H9 (cell line): ENCODE measurements at places on chromosomes 13 and 19. TPM values are rescaled to one million over a fixed set of nuclear protein-coding genes. Genes with fewer than 3 reads are reported as not detected.

- no peak for DNase-seq
- no peaks in the 10 kb centered on the region for H3K36me3 ChIP-seq
- H3K27ac ChIP-seq: no peak overlapping the region
- H3K27me3 ChIP-seq: no peaks in the 10 kb centered on the region
Measured at GRCh38 chr13:109148243-109148642, 518.8 kb downstream of the MYO16 start.

The PLPP2 gene
- 143 and 152 TPM in 2 replicates for total RNA-seq

- DNase-seq: no peak
- H3K27me3 ChIP-seq: no peaks in the 10 kb centered on the region
- H3K4me1 ChIP-seq: no peaks in the 10 kb centered on the region
- H3K4me3 ChIP-seq: no peak overlapping the region
Measured at GRCh38 chr13:50512474-50513299, 330.8 kb downstream of the DLEU7 start.

The ZNF66 gene
- 32.9 and 34.0 TPM in 2 replicates for total RNA-seq

DNA sequence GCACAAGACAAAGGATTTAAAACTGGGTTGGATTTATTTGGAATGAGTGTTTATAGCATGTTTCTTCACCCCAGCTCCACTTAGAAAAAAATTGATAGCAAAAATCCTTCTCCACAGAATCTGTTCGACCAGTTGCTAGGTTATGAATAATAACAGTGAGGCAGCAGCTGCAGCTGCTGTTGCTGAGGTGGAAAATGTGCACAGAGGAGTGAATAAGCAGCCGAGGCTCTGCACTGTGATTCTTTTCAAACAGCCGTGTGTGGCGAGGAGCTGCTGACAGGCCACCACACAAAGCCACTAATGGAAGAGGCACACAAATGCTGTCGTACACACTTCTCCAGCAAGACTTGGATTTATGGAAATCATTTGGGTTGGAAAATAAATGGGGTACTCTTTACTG is 6.4 kb upstream of the RASL11A start:
- H3K27ac ChIP-seq: no peak overlapping the region
- peaks cover 8% of the 10 kb centered on the region for H3K36me3 ChIP-seq
- H3K27me3 ChIP-seq: no peaks in the 10 kb centered on the region
- no peak overlapping the region for H3K4me3 ChIP-seq
- no peak for DNase-seq

The SIGLEC9 gene
- not detected in 2 replicates for total RNA-seq

DNA sequence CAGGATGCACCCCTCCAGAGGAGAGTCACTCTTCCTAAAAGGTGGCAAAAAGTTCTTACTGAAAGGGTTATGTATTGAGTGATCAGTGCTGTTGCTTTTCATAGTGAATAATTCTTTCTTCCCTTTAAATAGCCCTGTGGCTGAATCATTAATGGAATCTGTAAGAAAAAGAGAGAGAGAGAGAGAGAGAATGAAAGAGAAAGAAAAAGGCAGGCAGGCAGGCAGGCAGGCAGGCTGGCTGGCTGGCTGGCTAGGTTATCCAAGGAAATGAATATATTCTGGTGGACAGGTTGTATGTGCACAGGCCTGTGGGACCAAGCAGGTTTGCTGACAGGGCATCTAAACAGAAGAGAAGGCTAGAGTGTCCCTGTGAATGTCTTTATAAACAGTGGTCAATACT is 100.5 kb downstream of the DLEU7 start:
- H3K27me3 ChIP-seq: no peaks in the 10 kb centered on the region
- no peak for DNase-seq
- no peak overlapping the region for H3K27ac ChIP-seq
- H3K4me1 ChIP-seq: no peaks in the 10 kb centered on the region
- H3K36me3 ChIP-seq: no peaks in the 10 kb centered on the region

The GPR18 gene
- not detected in 2 replicates for total RNA-seq

- H3K4me1 ChIP-seq: no peaks in the 10 kb centered on the region; the same call in 1 of the 2 replicates
- no peak for DNase-seq
- H3K27ac ChIP-seq: no peak overlapping the region
- H3K36me3 ChIP-seq: no peaks in the 10 kb centered on the region
- peak overlapping the region; percentile 74 for H3K4me3 ChIP-seq
Measured at GRCh38 chr19:3094601-3095440, 659 bp downstream of the GNA11 start.

The HSPBP1 gene
- total RNA-seq: 47.4 and 50.7 TPM in 2 replicates

The RAB3A gene
- total RNA-seq: 6.8 and 8.5 TPM in 2 replicates

- 0 out of 2 replicates have a peak, but pooled peaks cover 2% of the 10 kb centered on the region for H3K4me1 ChIP-seq
- H3K27ac ChIP-seq: no peak overlapping the region
- no peaks in the 10 kb centered on the region for H3K36me3 ChIP-seq
- DNase-seq: no peak
Measured at GRCh38 chr19:14369399-14370168, 11.7 kb upstream of the ADGRE5 start.

The LGALS4 gene
- total RNA-seq: 0.37 and 0.68 TPM in 2 replicates

DNA sequence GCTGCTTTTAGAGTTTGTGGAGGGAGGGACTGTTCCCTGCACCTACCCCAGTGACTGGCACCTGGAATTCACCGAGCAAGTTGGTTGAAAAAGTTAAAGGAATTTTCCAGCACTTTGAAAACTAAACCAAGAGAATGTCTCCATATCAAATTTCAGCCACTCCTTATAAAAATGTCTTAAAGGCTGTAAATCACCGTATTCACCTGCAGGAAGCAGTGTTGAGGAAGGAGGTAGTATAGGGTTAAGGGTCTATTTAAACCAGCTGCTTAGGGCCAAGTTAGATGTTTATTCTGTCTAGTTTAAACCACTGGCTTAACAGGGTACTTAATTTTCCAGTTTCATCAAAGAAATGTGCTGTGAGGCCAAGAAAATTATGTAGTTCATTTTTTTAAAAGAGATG is 3.8 kb upstream of the RAB20 start:
- H3K4me1 ChIP-seq: peaks cover 7% of the 10 kb centered on the region; the same call in 1 of the 2 replicates
- no peaks in the 10 kb centered on the region for H3K36me3 ChIP-seq
- no peak overlapping the region for H3K27ac ChIP-seq
- H3K27me3 ChIP-seq: no peaks in the 10 kb centered on the region; the same call in 1 of the 2 replicates
- H3K4me3 ChIP-seq: no peak overlapping the region
- no peak for DNase-seq

- H3K4me3 ChIP-seq: no peak overlapping the region
- H3K27ac ChIP-seq: no peak overlapping the region
- H3K4me1 ChIP-seq: peaks cover 3% of the 10 kb centered on the region; the same call in 1 of the 2 replicates
- peaks cover 4% of the 10 kb centered on the region for H3K27me3 ChIP-seq
- H3K36me3 ChIP-seq: peaks cover 19% of the 10 kb centered on the region
Measured at GRCh38 chr13:32423592-32423991, 4.3 kb downstream of the N4BP2L1 start.

DNA sequence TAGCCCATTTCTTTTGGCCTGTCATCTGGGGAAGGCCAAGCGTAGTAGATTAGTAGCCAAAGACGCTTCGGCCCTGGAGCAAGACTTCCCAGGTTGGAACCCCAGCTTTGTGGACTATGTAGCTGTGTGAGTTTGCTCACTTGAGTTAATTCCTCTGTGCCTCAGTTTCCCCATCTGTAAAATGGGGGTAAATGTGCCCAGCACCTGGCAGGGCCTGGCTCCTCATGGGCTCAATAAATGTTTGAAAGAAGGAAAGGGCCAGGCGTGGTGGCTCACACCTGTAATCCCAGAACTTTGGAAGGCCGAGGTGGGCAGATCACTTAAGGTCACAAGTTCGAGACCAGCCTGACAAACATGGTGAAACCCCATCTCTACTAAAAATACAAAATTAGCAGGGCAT is 14.9 kb upstream of the HNRNPM start:
- H3K36me3 ChIP-seq: peaks cover 7% of the 10 kb centered on the region
- no peak overlapping the region for H3K4me3 ChIP-seq
- no peak overlapping the region for H3K27ac ChIP-seq
- no peak for DNase-seq
- H3K4me1 ChIP-seq: no peaks in the 10 kb centered on the region
- no peaks in the 10 kb centered on the region for H3K27me3 ChIP-seq

The UQCRFS1 gene
- 46.1 and 46.4 TPM in 2 replicates for total RNA-seq

The CEACAM3 gene
- not detected in 2 replicates for total RNA-seq

DNA sequence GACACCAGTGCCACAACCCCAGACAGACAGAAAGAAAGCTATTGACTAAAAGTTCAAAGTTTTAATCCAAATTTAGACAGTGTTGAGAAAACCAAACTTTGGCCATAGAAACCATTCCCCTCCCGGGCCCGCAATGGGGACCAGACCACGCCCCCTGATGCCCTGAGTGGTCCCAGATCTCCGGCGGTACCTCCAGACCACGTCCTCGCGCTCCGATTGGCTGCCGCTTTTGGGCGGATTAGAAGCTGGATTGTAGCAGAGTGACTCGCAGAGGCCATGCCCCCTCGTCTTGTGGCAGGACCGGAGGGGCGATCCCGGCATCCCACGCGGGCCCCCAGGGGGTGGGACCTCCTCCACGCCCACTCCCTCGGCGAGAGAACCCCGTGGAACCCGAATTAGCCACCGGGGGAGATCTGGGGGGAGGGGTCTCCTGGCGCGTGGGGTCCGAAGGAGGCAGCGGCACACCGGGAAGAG is 797 bp upstream of the HSD17B14 start:
- peaks cover 2% of the 10 kb centered on the region; the same call in 1 of the 2 replicates for H3K4me1 ChIP-seq
- H3K4me3 ChIP-seq: peak overlapping the region; percentile 78
- H3K27ac ChIP-seq: peak overlapping the region; percentile 37

The FUT6 gene
- 0.13 TPM in 1 of 2 replicates, not detected in the other for total RNA-seq
